ENCODE measurements at places on chromosomes 16 and 17. TPM values are rescaled to one million over a fixed set of nuclear protein-coding genes. Genes with fewer than 3 reads are reported as not detected.

PIK3R5 gene
- 0.32 TPM for polyA plus RNA-seq

ADAD2 gene
- polyA plus RNA-seq = 0.54 TPM

FSCN2 gene
- polyA plus RNA-seq = 1.3 TPM

HOXB7 gene
- 37.1 TPM for polyA plus RNA-seq
